GM23338 (cell line): ENCODE measurements at places on chromosomes 6 and 20. TPM values are rescaled to one million over a fixed set of nuclear protein-coding genes. Genes with fewer than 3 reads are reported as not detected.

Gene C6orf141
- 4.0 and 5.2 TPM in 2 replicates for total RNA-seq

Gene MEP1A
- not detected in 2 replicates for total RNA-seq

- H3K27me3 ChIP-seq = no peaks in the 10 kb centered on the region
- no peak overlapping the region for H3K4me3 ChIP-seq
- DNase-seq = no peak
- no peaks in the 10 kb centered on the region for H3K36me3 ChIP-seq
Measured at GRCh38 chr20:60806354-60806753, 445.7 kb upstream of the CDH4 start.

- no peaks in the 10 kb centered on the region for H3K27me3 ChIP-seq
- H3K36me3 ChIP-seq = peaks cover 10% of the 10 kb centered on the region
- no peaks in the 10 kb centered on the region for H3K4me1 ChIP-seq
- H3K4me3 ChIP-seq = no peak overlapping the region
- H3K27ac ChIP-seq = no peak overlapping the region
Measured at GRCh38 chr6:158629367-158630221, 14.9 kb downstream of the DYNLT1 start.

- DNase-seq = no peak
- no peaks in the 10 kb centered on the region for H3K27me3 ChIP-seq
- H3K4me3 ChIP-seq = no peak overlapping the region
- H3K4me1 ChIP-seq = no peaks in the 10 kb centered on the region
Measured at GRCh38 chr20:39036011-39036410, 73.9 kb downstream of the DHX35 start.

- no peaks in the 10 kb centered on the region for H3K4me1 ChIP-seq
- no peaks in the 10 kb centered on the region for H3K36me3 ChIP-seq
- H3K27ac ChIP-seq = no peak overlapping the region
- peak; percentile 83 for DNase-seq
Measured at GRCh38 chr6:29834564-29835436, 7.2 kb downstream of the HLA-G start.

DNA sequence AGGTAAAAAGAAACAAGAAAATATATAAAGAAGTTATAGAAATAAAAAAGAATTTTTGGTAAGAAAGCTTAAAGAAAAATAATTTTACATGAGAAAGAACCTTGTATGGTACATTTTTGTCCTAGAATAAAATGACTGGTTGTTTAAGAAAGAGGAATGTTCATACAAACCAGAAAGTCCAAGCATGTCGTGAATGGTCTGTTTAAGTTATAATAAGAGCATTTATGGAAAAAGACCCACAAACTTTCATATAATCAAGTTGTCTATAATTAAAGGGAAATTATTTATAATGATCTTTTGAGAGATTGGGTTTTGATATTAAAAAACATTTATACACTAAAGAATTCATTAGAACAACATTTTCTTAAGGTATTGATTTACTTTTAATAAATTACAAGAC is 27.8 kb upstream of the FAM110A start:
- DNase-seq = peak; percentile 77
- no peaks in the 10 kb centered on the region for H3K27me3 ChIP-seq
- no peak overlapping the region for H3K4me3 ChIP-seq
- no peaks in the 10 kb centered on the region for H3K4me1 ChIP-seq
- H3K27ac ChIP-seq = no peak overlapping the region
- H3K36me3 ChIP-seq = peaks cover 23% of the 10 kb centered on the region

Gene BCAS1
- 0.17 TPM in 1 of 2 replicates, not detected in the other for total RNA-seq

- H3K4me1 ChIP-seq = no peaks in the 10 kb centered on the region
- H3K4me3 ChIP-seq = no peak overlapping the region
- DNase-seq = no peak
- H3K27ac ChIP-seq = no peak overlapping the region
- no peaks in the 10 kb centered on the region for H3K36me3 ChIP-seq
- no peaks in the 10 kb centered on the region for H3K27me3 ChIP-seq
Measured at GRCh38 chr6:56222499-56222898, 24.9 kb downstream of the COL21A1 start.

Gene PHACTR3
- 0.45 and 0.93 TPM in 2 replicates for total RNA-seq

GRCh38 chr20:58523072-58523970 is 8.1 kb upstream of the APCDD1L start:
- no peaks in the 10 kb centered on the region for H3K36me3 ChIP-seq
- no peak overlapping the region for H3K4me3 ChIP-seq
- H3K27me3 ChIP-seq = no peaks in the 10 kb centered on the region
- DNase-seq = no peak
- H3K4me1 ChIP-seq = peaks cover 17% of the 10 kb centered on the region
- no peak overlapping the region for H3K27ac ChIP-seq

- H3K4me1 ChIP-seq = peaks cover 28% of the 10 kb centered on the region
- peak; percentile 21 for DNase-seq
- H3K4me3 ChIP-seq = no peak overlapping the region
- H3K36me3 ChIP-seq = no peaks in the 10 kb centered on the region
Measured at GRCh38 chr6:45900808-45901752, 114.6 kb downstream of the CLIC5 start.

DNA sequence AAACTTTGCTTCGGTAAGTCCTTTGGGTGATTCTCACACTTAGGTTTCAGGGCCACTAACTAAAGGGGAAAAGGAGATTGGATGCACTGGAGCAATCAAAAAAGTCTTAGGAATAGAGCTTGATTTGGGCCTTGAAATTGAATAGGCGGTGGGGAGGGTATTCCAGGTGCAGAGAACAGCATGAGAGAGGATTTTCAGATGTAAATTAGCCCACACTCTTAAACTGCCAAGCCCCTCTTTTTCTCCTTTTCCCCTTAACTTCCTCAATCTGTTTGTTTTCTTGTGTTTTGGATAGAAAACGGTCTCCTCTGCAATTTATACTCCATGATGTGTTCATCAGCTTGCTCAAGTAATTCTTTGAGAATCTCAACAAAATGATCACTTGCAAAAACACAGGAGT is 62.1 kb upstream of the RIPOR2 start:
- no peaks in the 10 kb centered on the region for H3K27me3 ChIP-seq
- H3K36me3 ChIP-seq = no peaks in the 10 kb centered on the region
- peak; percentile 54 for DNase-seq
- H3K4me1 ChIP-seq = peaks cover 28% of the 10 kb centered on the region

DNA sequence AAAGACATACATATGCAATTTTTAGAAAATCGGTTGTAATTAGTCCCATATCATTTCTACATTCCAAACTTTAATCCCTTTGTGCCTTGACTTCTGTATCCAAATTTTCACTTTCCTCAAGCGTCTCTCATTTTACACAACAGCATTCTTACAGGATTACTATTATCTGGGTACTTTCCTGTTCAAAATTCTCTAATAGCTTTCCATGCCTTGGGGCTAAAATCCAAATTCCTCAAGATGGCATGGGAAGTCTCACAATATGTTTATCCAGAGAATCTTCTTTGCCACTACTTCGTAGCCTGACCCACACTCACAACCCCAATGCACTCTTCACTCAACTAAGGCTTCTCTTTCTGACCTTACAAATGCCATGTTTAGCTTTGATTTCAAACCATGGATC is 125.0 kb downstream of the TBX18 start:
- no peaks in the 10 kb centered on the region for H3K36me3 ChIP-seq
- no peaks in the 10 kb centered on the region for H3K27me3 ChIP-seq
- H3K4me3 ChIP-seq = no peak overlapping the region
- DNase-seq = no peak
- no peak overlapping the region for H3K27ac ChIP-seq
- no peaks in the 10 kb centered on the region for H3K4me1 ChIP-seq

Gene GABRR2
- total RNA-seq = 0.39 TPM in 1 of 2 replicates, not detected in the other

Gene HRH3
- 2.9 and 5.2 TPM in 2 replicates for total RNA-seq

DNA sequence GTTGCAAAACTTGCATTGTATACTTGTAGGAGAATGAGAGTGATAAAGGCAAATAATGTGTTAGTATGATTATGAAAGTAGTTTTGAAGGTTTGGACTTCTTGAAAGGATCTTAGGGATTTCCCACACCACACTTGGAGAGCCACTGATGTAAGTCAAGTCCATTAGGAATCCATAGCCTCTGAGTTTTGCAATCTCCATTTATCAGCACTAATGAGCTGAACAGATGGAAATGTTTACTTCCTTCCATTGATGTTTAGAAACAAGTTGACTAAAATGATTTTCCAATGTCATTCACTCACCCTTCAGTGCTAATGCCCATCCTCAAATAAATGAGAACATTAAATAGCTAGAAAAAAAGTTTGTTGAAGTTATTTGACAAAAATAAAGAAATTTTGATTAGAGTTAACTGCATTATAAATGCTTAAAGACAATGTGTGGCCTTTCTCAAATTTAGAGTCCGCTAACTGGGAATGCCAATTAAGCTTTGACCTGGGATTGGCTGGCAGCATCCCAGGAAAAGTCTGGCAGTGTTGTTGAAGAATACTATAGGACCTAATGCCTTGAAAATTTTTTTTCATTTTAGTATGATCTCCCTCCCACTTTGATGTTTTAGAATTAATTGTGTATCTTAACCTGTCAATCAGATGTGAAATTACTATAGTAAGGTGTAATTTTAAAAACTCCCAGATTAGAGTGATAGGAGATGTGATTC is 68.0 kb downstream of the SLC35F1 start:
- DNase-seq = no peak
- no peak overlapping the region for H3K4me3 ChIP-seq
- no peak overlapping the region for H3K27ac ChIP-seq

DNA sequence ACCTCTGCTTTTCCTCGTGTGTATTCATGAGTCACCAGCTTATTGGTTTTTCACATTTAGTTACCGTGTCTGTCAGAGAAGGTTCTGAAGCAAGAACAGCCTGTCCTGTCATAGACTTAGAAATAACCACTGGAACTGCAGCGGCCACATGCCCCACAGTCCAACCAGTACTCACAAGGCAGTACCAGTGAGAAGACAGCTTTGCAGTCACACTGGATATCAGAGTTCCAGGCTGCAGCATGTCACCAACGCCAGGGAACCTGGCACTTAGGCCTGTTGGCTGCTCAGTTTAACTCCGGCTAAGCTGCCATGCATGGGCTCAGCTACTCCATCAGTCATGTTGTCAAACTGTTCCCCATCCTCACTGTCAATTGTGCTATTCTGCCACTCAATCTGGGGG is 40.1 kb downstream of the ADNP start:
- H3K4me1 ChIP-seq = no peaks in the 10 kb centered on the region; the same call in 1 of the 2 replicates
- H3K4me3 ChIP-seq = no peak overlapping the region
- peaks cover 51% of the 10 kb centered on the region for H3K36me3 ChIP-seq
- DNase-seq = no peak
- no peak overlapping the region for H3K27ac ChIP-seq

- H3K4me3 ChIP-seq = no peak overlapping the region
- H3K27me3 ChIP-seq = no peaks in the 10 kb centered on the region
- H3K27ac ChIP-seq = no peak overlapping the region
- no peaks in the 10 kb centered on the region for H3K36me3 ChIP-seq
- no peaks in the 10 kb centered on the region for H3K4me1 ChIP-seq
Measured at GRCh38 chr20:23166563-23166962, 80.4 kb upstream of the CD93 start.

Gene PNLDC1
- total RNA-seq = 0.12 TPM in 1 of 2 replicates, not detected in the other
